Epithelial cell of proximal tubule (primary cell): ENCODE measurements at places on chromosomes 4 and X. TPM values are rescaled to one million over a fixed set of nuclear protein-coding genes. Genes with fewer than 3 reads are reported as not detected.

The NUDT11 gene
- 5.5 and 11.9 TPM in 2 replicates for total RNA-seq

DNA sequence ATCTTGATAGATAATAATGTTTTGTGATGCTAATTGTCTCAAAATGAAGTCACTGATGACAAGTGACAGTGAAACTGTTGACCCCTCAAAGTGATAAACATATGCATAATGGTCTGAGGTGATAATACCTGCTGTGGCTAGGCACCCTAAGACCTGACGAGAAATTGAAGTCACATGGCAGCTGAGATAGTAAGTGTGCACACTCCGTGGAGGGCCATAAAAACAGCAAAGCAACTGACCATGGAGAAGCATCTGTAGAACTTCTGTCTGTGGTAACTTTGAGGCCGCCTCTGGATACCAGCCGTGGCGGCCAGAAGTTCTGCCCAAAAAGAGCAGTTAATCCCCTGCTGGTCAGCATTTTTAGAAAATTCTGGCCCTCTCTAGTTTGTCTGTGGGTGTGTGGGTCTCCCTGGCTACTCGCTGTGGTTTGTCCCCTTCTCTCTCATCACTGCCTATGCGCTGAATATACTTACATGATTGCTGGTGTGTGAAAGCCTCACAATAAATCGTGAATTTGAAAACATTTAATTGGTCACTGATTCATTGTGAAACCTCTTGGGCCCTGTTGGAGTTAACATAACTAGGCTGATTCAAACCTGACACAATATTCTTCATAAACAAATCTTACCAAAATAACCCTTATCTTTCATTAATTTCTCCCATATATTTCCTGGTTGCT, 50.6 kb downstream of the CCDC149 start:
- no peak for DNase-seq

The DMP1 gene
- total RNA-seq: not detected in 2 replicates

The DLG3 gene
- total RNA-seq: 28.8 and 31.6 TPM in 2 replicates

The TRAPPC2 gene
- total RNA-seq: 6.4 and 10.3 TPM in 2 replicates
